Aorta (tissue), 5 donors: ENCODE measurements at places on chromosomes 3 and 15. TPM values are rescaled to one million over a fixed set of nuclear protein-coding genes. Genes with fewer than 3 reads are reported as not detected.

GRCh38 chr15:36832774-36833463 is 253.5 kb downstream of the CDIN1 start:
- no peak for DNase-seq

- no peak for DNase-seq
Observed at GRCh38 chr3:99128725-99129505, 227.4 kb upstream of the DCBLD2 start.

The CD80 gene
- total RNA-seq, result 1.8 TPM

The CHST2 gene
- total RNA-seq, result 3.7 TPM

The PPP1R14D gene
- total RNA-seq, result not detected

DNA sequence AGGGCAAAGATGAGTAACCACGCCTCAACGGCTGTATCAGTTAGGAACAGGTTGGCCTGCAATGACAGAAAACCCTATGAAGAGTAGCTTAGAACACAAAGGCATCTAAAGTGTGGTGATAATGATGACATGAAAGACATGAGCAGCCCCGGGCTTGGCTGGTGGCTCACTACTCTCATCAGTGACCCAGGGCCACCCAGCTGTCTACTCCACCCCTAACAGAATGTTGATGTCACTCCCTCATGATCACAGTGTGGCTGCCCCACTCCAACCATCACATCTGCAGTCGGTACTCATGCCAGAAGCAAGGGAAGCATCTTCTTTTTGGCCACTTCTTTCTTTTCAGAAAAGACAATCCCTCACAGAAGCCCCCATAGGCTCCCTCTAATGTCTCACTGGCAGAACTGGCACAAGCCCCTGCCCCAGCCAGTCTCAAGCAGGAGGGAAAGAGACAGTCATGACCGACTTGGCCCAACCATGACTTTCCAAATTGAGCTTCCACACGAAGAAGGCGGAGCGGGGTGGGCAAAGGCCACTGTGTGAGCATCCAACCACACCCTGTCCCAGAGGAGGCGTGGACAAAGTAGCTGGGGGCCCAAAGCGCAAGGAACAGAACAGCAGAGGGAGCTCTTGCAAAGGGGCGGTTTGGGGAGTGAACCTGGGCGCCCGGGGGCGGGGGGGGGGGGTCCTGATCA is 72.0 kb upstream of the IQSEC1 start:
- peak; percentile 55 for DNase-seq

GRCh38 chr3:13801361-13802204 is 78.3 kb downstream of the WNT7A start:
- no peak for DNase-seq

The IGSF11 gene
- 0.42 TPM for total RNA-seq

DNA sequence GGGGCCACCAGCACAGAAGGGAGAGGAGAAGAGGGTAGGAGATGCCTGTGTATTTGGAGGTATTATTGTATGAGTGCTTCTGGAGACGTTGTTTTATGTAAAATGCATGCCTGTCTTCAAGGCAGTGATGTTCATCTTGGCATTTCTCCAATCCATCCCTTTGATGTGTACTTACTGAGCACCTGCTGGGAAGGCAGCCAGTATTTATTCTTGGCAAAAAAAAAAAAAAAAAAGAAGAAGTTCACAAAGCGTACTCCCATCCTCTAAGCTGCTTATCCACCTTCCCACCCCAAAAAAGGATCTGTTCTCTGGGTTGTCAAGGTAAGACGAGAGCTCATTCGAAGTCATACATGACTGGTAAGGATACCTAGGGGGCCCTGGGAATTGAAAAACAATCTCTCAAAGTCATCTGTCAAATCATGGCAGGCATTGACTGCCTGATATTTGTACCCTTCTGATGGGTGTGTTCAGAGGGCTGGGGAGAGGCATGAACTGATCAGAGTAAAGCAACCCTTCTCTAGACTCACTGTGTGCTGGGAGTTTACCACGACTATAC is 30.0 kb upstream of the SLC6A1 start:
- DNase-seq, result no peak

GRCh38 chr15:71791975-71792374 is 18.4 kb upstream of the NR2E3 start:
- peak; percentile 20 for DNase-seq

DNA sequence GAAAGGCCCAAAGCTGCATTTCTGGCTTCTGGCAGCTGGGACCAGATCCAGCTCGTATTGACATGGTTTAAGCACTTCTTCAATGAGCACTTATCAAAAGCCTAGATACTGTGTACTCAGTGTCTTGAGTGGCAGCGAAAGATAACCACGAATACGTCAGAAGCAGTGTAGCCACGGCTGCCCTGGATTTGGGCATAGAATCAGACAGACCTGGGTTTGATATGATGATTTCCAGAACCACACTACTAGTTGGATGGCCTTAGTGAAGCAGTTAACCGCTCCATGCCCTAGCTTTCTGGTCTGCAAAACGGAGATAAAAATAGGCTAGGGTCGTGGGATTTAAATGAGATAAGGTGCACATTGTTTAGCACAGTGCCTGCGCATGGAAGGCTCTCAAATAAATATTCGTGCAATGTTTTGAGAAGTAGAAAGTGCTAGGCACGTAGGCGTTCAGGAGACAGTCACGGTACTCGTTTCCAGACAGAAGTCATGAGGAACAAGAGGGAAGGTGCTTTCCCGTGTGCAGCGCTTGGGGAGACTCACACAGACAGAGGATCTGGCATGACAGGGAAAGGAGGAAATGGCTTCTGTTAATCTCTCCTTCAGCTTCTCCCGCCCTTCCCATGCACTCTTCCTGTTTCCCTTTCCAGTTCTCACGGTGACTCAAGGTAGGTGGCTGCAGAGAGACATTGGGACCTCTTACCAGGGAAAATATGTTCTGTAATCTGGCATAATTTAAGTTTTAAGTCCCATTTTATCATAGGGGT is 70.3 kb downstream of the CCNL1 start:
- peak; percentile 62 for DNase-seq

The LYZL4 gene
- not detected for total RNA-seq

- no peak for DNase-seq
Observed at GRCh38 chr3:148873270-148873927, 8.3 kb downstream of the CPA3 start.

GRCh38 chr3:113495035-113495434 is 19.9 kb downstream of the SPICE1 start:
- no peak for DNase-seq

DNA sequence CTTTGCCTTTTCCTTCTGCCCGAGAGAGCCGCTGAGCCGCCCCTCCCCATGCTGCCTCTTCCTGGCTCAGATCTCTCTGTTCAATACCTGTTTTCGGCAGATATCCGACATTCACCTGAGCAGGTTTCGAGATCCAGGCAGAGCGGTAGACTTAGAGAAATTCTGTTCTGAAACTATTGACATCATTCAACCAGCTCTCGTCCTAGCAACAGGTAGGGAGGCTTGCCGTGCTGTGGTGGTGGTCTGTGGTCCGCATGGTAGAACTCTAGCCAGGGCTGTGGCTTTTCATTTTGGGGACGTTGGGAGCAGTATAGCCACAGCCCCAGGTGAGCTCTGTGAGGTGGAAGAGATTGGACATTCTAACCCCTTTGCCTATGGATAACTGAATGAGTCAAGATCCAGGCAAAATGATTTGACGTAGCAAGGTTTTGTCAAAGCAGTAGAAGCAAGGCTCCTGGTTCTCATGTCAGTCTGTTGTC is 810 bp downstream of the TMEM62 start:
- no peak for DNase-seq

GRCh38 chr3:151425627-151426340 is 35.1 kb downstream of the IGSF10 start:
- no peak for DNase-seq

The SPSB4 gene
- 2.0 TPM for total RNA-seq

The CNTN3 gene
- total RNA-seq, result 3.4 TPM

DNA sequence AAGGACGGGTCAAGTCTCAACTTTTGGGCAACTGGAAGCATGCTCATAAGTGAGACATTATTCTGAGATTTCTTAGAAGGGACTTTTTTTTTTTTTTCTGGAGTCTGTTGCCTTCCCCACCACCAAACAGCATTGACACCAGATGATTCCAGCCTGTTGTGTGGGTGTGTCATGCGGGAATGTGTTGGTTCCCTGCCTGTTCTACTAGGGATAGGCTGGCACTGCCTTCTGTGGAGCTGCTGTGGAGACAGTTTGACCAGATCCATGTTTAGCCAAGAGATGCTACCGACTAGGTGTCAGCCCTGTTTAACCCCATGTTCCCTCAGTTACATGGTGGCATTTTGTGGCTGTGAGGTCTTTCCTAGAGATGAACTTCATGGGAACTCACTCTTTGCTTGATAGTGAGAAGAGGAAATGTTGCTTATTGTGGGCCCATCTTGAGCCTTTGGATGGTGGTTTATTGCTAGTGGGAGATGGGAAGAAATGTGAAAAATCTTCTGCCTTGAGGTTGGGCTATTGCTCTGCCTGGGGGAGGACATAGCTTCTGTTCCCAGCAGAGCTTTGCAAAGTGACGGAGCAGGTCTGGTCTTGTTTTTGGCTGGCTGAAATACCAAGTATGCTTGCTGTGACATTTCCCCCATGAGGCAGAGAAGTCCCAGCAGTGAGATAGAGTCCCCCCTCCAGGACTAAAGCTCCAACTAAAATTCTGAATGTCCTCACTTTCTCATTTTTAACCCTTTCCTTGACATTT is 31.3 kb downstream of the TRAK1 start:
- no peak for DNase-seq

The TMEM45A gene
- 39.2 TPM for total RNA-seq

DNA sequence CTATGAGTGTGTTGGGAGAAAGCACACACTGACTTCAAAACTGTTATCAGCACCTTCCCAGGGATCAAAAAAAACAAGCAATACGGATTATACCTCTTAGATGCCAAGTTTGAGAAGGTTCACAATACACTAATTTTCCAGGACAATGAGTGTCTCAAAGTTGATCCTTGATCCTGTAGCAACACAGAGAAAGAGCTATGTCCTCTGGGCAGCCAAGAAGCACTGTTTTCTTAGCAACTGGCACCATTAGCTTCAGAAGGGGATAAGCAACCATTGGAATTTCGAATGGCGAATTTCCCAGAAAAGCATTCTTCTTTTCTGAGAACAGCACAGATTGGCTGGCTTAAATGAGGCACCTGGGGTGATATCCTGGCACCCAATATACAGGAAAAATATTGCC is 270.3 kb upstream of the RORA start:
- DNase-seq, result no peak

- DNase-seq, result no peak
Observed at GRCh38 chr3:34842706-34843480, 796.4 kb upstream of the ARPP21 start.
